ENCODE measurements at places on chromosomes 6 and 20. TPM values are rescaled to one million over a fixed set of nuclear protein-coding genes. Genes with fewer than 3 reads are reported as not detected.

GRCh38 chr6:31797588-31797987 is 2.0 kb upstream of the VARS1 start:
- DNase-seq = no peak

DNA sequence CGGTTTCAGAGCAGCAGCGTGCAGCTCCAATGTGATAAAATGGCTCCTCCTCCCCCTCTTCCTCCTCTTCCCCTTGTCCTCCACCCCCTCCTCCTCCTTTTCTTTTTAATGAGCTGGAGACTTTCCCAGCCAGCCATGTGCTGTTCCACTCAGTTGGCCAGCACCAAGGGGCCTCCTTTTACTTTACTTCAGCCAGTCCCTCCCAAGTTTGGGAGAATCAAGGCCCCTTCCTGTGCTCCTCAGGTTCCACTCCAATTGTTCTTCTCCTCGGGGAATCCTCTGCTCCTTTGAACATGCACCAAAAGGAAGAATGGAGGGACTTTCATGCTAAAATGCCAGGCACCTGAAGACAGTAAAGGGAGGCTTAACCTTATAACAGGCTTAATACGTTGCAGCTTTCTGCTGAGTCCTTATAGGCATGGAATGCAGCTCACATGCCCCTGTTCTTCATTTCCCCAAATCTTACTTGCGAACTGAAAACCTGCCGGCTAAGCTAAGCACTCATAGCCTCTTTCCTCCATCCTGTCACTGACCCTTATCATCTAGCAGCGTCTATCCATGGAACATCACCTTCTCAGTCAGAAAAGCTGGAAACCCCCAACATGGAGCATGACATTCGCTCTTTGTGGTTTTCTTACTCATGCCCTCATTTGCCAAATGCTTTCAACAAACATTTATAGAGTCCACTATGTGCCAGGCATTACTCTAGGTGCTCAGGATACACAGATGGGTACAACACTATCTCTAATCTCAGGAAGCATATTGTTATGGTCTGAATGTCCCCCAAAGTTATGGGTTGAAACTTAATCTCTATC is 170.6 kb downstream of the PHACTR1 start:
- no peak for DNase-seq

RBBP8NL gene
- total RNA-seq = 11.4 TPM

GRCh38 chr6:33123732-33124524 is 48.1 kb downstream of the HLA-DPB1 start:
- no peak for DNase-seq

- DNase-seq = no peak
These were observed 76.5 kb upstream of the OPRM1 start for GRCh38 chr6:153962555-153962954.

EPB41L2 gene
- 110 TPM for total RNA-seq

- DNase-seq = no peak
These were observed 26.7 kb downstream of the TRERF1 start for GRCh38 chr6:42424906-42425474.

DNA sequence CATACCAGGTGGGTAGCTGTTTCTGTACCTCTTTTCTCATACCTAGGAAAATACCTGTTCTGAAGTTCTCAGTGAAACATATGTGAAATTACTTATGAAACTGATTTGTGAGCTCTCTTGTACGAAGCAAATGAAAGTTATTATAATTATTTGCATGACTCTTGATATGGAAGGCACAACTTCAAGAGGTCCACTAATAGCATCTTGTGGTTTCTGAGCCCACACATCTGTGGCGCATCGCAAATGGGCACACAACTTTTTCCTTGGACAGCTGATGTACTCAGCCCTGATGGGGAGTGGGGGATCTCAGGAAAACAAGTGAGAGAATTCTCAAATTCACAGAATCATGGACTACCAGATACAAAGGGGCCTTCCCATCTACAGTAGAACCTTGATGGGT is 432.3 kb downstream of the CD83 start:
- no peak for DNase-seq

DAAM2 gene
- 23.0 TPM for total RNA-seq

DNA sequence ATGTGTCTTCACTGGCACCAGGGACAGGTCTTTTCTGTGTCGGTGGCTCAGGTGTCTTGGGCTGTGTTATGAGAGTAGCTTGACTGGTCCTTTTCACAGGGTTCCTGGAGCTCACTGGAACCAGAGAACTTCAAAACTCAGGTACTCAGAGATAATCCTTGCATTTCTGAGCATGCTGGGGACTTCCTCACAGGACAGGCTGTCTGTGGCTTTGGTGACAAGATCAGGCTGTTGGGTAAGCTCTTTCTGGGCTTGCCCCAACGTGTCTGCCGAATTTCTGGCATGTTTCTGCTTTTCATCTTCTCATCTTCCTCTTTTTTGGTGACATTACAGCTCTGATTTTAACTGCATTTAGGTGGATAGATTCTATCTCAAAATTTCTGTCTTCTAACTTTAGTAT is 270.0 kb downstream of the CDH26 start:
- no peak for DNase-seq

DNA sequence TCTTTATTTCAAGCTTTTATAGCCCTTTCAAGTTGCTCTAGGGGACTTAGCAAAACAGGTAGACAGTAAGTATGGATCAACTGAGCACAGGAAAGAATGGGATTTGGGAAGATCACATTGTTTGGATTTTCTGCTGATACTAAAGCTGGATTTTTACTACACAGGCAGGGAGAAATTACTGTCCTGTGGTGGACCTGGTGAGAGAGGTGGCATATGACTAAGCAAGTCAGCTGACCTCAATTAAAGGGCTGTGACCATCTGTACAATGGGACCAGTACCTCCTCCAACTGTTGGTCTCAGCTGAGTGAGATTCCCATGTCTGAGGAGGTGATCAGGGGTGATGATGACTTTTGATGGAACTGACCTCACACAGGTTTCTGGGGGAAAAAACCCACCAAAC is 28.0 kb downstream of the RREB1 start:
- DNase-seq = no peak

DNA sequence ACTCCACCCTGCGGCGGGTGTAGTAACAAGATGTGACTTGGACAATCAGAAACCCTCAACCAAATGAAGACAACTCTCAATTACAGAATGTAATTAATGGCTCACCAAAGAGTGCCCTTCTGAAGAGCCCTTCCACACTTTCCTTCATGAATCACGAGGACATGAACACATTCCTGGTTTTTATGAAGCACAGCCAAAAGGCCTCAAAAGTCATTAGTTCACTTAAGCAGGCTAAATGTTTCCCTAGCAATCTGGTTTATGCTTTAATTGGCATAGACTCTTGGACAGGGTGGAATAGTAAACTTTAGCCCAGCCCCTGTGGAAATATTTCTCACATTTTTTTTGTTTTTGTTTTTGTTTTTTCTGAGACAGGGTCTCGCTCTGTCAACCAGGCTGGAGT is 20.5 kb downstream of the CPNE5 start:
- no peak for DNase-seq

HLA-DPA1 gene
- total RNA-seq = 145 TPM

DNA sequence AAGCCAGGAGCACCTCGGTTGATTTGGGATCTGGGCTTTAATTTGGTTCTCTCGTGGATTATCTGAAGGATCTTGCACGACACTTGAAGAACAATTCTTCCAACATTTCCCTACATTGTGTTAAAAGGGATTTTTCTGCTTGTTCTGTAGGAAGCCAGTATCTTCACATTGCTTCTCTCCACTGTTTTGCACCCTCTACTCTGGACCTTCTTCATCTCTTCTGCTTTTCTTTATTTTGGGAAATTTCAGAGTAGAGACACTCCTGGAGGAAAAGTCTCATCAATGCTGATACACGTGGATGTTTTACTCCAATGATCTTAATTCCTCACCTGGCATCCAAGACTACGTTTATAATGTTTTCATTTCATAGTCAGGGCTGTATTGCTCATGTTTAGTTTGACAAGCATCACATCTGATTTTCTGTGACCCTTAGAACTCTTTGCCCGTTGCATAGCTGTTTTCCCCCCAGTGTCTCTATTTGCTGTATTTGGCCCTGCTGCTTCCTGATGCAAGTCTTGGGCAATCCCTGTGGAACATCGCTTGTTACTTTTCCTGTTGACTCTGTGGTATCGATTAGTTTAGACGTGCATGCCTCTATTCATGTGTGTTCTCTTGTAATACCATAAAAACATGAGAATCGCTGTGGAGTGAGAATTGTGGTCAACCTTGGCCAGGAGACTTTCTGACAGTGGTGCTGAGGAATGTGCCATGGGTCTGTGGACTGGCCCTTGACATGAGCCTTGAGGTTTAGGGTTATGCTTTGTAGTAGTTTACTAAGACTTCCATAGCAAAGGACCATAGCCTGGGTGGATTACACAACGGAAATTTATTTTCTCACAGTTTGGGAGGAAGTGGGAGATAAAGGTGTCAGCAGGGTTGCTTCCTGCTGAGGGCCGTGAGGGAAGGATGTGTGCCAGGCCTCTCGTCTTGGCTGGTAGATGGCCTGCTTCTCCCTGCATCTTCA is 12.5 kb downstream of the PLCB1 start:
- DNase-seq = no peak

DNA sequence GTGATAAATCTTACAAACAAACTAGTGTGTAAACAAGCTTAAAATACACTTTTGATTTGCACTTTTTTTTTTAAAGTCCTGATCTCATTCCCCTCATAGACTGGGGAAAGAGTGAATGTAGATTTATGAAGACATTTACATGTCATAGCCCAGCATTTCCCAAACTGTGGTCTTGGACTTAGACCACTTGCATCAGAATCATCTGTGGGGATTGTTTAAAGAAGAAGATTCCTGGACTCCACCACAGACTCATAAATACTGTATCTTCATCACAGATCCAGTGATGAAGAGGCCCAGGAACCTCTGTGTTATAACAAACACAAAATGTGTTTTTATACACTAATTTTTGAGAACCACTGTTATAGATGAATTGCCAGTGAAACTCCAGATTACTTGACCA is 99.5 kb downstream of the KCNQ5 start:
- DNase-seq = no peak
